ENCODE measurements at places on chromosomes 7 and 10.

GRCh38 chr10:20552382-20552781, 344.7 kb downstream of the NEBL start:
- no peak for DNase-seq

- DNase-seq: no peak
Measured at GRCh38 chr7:69871886-69872569, 273.8 kb downstream of the AUTS2 start.

DNA sequence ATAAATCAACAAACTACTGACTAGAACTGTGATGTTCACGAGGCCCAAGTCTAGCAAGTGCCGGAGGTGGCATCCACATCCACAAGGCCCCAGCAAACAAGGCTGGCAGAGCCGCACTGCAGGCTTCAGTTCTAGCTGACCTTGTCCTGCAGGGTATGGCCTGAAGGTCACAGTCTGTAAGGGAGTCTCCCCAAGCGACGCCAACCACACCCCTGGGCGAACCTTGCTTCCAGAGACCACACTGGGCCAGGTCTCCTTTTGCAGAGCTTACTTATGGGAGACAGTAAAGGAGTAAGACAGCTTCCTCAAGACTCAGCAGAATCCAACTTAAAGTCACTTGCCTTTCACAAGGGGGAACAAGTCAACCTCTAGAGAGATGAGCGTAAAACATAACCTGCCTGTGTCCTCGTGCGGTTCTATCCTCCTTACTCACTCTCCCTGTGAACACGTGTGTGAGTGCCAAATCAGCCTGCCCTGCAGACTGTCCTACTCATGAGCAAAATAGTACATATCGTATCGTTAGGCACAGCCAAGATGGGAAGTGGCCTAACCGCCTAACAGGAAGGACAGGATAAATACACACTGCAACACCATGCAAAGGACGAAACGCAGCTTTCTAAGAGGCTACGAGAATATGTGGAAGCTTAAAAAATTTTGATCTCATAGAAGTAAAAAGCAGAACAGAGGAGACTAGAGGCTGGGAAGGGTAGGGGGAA, 22.7 kb downstream of the FAM53B start:
- DNase-seq: no peak

DNA sequence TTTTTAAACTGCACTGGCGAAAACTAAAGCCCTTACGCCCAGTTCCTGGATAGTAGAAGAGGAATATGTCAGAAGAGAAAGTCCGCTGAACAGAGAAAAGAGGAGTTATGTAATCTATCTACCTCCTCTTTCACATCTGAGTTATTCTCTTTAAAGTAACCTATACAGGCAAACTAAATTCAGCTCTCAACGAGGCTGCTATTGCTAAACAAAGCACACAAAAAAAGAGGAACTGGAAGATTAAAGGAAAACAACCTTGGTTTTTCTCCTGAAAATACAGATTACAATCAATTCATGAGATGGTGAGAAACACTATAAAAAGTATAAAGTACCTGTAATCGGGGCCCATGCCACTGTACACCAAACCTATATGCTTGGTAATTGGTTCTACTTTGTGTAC, 5.8 kb downstream of the PSMA2 start:
- DNase-seq: no peak

DNA sequence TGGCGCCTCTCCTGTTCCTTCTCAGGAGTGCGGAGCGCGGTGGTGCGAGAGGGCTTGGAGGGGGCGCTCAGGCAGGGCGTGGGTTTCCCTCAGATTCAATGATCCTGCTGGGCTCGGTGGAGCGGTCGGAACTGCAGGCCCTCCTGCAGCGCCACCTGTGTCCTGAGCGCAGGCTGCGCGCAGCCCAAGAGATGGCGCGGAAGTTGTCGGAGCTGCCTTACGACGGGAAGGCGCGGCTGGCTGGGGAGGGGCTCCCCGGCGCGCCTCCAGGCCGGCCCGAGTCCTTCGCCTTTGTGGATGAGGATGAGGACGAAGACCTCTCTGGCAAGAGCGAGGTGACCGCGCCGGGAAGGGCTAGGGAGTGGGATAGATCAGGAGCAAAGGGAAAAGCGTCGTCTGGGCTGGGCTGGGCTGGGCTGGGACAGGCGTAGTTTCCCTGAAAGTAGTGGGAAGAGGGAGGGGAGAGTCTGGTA, 17.0 kb downstream of the FAM131B start:
- DNase-seq: no peak

- no peak for DNase-seq
Measured at GRCh38 chr7:46812101-46812675, 769.7 kb downstream of the TNS3 start.

- no peak for DNase-seq
Measured at GRCh38 chr7:91690541-91691070, 189.9 kb downstream of the MTERF1 start.

DNA sequence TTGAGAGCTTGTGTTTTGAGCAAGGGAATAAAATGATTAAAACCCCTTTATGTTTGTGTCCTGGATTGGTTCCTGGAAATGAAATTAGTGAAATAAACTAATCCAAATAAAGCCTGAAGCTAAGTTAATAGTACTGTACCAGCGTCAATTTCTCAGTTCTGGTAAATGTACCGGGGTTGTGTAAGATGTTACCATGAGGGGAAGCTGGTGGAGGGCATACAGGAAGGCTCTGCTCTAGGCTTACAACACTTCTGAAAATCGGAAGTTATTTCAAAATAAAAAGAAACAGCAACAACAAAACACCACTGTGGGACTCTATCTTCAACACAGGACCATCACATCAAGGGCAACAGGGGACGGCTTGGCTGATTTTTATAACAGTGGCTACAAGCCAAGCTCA, 257.0 kb downstream of the CREB5 start:
- DNase-seq: no peak

- DNase-seq: no peak
Measured at GRCh38 chr7:133051066-133051465, 30.8 kb downstream of the CHCHD3 start.

DNA sequence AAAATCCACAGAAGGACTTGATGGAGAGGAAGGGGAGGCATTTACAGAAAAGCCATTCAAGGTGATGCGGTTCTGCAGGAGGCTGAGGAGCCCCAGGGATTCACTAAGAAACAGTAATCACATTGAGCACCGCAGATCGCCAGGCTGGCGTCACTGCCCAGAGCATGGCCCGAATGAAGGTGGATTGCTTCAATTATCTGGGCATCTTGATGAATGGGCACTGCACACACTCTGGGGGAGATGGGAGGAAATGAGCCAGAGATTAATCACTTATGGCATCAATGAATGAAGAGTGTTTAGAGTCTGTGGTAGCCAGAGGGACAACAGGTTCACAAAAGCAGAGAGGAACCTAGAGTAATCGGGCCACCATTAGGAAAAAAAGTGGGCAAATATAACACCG, 292.1 kb downstream of the ZEB1 start:
- no peak for DNase-seq

DNA sequence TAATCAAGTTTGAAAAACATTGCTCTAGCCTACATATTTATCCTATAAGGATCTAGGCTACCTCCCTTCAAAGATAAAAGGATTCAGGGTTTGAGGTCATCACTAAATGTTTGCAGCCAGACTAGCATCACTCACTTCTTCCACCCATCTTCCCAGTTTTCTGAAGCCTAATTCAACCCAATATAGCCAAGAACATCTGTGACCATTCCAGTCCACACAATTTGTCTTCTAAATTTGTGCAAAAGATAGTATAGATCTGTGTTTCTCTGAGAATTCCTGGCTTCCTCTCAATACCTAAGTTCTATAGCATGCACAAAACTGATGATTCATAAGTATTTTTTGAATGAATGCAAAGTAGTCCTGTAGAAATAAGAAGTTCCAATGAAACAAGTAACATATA, 103.0 kb upstream of the CDK1 start:
- no peak for DNase-seq

DNA sequence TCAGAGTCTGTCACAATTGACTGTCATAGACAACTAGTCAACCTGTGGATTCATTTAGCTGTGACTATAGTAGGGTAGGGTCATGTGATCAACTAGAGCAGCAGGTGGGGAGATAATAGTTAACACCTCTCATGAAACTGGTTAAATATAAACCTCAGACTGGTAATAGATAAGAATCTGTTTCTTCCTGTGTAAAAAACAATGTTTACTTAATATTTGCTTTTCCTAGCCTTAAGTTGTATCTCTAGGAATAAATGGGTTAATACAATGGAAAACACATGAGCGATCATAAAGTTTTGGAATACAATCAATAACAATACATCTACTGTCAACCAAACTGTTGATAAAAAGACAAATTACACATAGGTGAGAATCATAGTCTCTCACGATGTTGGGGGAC, 43.4 kb upstream of the ITGB8 start:
- no peak for DNase-seq

DNA sequence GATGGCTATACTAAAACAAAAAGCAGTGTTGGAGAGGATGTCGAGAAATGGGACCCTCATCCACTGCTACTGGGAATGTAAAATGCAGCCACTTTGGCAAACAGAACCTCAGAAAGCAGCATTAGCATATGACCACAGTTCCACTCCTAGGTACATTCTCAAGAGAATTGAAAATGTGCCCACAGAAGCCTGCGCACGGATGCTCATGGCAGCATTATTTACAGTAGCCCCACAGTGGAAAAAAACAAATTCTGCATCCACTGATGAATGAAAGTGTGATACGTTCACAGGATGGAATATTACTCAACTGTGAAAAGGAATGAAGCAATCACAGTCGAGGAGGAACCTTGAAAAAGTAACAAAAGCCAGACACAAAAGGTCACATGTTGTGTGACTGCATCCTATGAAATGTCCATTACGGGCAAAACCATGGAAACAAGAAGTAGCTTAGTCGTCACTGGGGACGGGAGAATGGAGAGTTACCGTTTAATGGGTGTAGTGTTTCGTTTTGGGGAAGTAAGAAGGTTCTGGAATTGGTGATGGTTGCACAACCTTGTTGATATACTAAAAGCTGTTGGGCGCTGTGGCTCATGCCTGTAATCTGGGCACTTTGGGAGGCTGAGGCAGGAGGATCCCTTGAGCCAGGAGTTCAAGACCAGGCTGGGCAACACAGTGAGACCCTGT, 2.5 kb upstream of the UPK3B start:
- no peak for DNase-seq

GRCh38 chr7:87473986-87474385, 1.5 kb downstream of the ABCB4 start:
- no peak for DNase-seq
